Stimulated activated CD4-positive, alpha-beta T cell treated with anti-CD3 and anti-CD28 coated beads, Interleukin-2, amount 100 ng/mL, for 24 hours (primary cell): ENCODE measurements at places on chromosomes 2 and 18.

DNA sequence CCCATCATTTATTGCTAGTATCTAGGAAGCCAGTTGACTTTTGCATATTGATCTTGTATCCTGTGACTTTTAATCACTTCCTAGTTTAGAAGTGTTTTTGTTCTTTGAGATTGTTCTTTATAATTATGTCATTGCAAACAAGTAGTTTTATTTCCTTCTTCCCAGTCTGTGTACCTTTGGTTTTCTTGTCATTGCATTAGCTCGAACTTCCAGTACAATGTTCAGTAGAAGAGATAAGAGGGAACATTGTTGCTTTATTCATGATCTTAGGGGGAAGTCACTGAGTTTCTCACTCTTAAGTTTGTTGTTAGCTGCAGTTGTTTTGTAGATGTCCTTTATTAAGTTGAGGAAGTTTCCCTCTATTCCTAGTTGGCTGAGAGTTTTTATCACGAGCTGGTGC lies 61.0 kb downstream of the TRAPPC12 start:
- DNase-seq = no peak

DNA sequence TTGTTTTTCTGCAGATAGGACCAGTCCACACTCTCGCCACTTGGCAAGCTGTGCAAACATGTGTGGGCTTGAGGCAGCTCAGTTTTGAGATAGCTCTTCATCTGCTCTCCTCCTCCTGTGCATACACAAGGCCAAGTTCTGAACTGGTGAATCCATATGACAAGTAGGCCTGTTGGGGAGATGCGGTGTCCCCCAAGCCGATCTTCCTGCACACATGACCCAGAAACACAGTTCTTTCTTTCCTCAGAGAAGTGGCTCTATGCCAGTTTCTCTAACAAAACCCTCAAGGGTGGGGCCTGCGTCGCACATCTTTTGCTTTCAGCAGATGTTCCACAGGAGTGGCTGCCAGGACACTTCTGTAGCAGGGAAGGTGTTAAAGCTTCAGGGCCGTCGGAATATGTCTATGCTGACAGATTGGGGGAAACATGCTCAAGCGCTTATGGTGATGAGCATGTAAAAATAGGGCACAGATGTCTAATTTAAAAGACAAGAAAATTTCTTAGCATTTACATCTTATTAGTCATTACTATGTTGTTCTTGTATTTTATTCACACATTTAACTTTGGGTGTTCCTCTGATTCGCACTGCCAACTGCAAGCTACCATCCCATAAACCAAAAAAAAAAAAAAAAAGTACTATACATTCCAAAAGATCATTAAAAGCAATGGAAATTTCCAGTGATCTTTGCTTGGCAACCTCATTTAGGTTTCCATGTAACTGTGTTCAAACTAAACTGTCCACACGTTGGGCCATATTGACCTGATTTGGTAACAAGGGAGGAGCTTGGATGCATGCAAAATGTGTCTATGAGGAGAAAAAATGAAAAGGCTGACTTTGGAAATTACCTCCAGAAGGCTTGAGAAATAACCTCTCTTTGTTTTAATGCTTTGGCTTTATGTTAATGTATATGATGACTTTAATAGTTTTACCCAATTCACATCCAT lies 1055.5 kb upstream of the KLHL29 start:
- DNase-seq = no peak

DNA sequence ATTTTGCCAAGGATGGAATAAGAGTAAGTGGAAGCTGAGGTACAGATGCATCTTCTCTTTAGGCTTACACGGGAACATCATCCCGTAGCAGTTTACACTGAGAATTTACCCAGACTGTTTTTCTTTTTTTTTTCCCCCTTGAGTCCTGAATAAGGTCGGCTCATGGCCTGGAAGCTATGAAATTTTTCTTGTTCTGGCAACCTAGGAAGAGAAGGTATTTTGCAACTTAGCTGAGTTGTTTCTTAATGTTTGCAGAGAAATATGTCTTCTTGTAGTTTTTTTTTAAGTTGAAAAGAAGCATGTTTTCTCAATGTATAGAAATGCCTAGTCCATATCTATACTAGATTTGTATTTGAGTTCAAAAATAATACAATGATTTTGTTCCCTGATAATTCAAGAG lies 712.5 kb downstream of the TDRD15 start:
- DNase-seq = no peak

DNA sequence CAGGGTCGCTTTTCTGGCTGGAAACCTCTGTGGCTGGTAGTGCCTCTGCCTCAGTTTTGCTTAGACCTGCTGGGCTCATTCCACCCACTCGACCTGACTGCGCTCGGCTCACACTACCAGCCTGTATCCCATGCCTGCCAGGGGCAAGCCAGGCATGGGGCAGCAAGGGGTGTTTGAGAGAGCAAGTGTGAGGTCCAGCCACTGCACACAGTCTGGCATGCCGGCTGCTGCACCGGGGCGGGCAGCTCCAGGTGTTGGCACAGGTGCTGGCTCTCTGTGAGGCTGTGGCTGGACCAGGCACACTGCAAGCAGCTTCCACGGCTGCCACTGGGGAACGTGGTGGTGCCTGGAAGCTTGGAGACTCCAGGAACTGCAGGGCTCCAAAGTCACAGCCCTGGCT lies 90.9 kb downstream of the ATAD2B start:
- no peak for DNase-seq

- DNase-seq = no peak
Observed at GRCh38 chr2:216830346-216830745, 29.5 kb downstream of the TNP1 start.

- no peak for DNase-seq
Observed at GRCh38 chr2:46550686-46551404, 71.5 kb downstream of the TMEM247 start.
